ENCODE measurements at places on chromosomes 7 and 10. TPM values are rescaled to one million over a fixed set of nuclear protein-coding genes. Genes with fewer than 3 reads are reported as not detected.
A peak's percentile ranks its signal among the peaks of the same experiment; 100 is the strongest.

- no peak for DNase-seq
- H3K4me3 ChIP-seq = no peak overlapping the region
- no peak overlapping the region for H3K27ac ChIP-seq
- no peaks in the 10 kb centered on the region for H3K36me3 ChIP-seq
These were observed 63.6 kb downstream of the MACC1 start for GRCh38 chr7:20153567-20153966.

Gene ZNF488
- total RNA-seq = 19.8 TPM

DNA sequence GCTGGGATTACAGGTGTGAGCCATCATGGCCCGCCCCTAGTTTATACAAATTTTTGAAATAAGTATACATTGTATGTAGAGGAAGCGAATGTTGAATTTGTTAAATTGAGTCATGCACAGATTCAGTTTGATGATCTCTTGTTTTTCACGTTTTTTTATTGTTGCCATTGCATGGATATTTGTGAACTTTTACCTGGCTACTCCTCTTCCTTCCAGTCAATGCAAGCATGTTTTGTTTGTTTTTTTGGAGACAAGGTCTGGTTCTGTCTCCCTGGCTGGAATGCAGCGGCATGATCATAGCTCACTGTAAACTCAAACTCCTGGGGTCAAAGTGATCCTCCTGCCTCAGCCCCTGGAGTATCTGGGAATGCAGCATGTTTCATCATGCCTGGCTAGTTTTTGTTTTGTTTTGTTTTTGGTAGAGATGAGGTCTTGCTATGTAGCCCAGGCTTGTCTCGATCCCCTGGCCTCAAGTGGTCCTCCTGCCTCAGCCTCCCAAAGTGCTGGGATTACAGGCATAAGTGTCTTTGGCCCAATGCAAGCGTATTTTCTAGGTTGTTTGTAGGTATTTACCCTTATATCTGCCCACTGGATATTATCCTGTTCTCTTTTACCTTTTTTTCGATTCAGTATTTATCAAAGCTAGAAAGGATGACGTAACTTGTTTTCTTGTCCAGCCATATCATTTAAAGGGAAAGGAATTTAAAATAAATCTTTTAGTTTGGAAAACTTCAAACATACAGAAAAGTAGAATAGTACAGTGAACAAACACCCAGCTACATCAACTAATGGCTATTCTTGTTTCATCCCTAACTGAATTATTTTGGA lies 11.0 kb downstream of the LCOR start:
- H3K4me3 ChIP-seq = no peak overlapping the region
- H3K36me3 ChIP-seq = no peaks in the 10 kb centered on the region
- peaks cover 16% of the 10 kb centered on the region for H3K4me1 ChIP-seq
- H3K27me3 ChIP-seq = no peaks in the 10 kb centered on the region
- no peak for DNase-seq

- no peaks in the 10 kb centered on the region for H3K36me3 ChIP-seq
- no peak overlapping the region for H3K27ac ChIP-seq
- no peak overlapping the region for H3K4me3 ChIP-seq
- H3K27me3 ChIP-seq = no peaks in the 10 kb centered on the region
These were observed 11.5 kb upstream of the STEAP4 start for GRCh38 chr7:88318196-88318595.

GRCh38 chr10:125084191-125084613 lies 76.2 kb downstream of the CTBP2 start:
- no peaks in the 10 kb centered on the region for H3K27me3 ChIP-seq
- H3K4me1 ChIP-seq = peaks cover 9% of the 10 kb centered on the region
- H3K27ac ChIP-seq = no peak overlapping the region
- H3K36me3 ChIP-seq = peaks cover 23% of the 10 kb centered on the region
- DNase-seq = peak; percentile 36

DNA sequence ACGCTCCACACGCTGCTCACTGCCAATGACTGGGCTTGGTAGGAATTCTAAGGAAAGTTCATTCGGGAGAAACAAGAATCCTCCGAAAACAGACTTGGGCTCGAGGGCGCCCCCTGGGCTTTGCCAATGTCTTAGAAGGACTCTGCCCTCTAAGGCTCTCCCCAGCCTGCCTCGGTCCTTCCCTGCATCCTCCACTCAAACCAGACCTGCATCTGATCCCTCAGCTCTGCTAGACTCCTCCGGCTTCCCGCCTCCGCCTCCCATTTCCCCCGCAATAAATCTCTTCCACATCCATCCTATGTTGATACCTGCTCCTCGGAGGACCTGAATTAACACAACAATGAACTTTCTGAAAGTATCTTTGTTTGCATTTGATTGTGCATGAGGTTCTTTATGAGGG lies 177.6 kb downstream of the PLPP4 start:
- no peak overlapping the region for H3K27ac ChIP-seq
- H3K36me3 ChIP-seq = no peaks in the 10 kb centered on the region
- no peak for DNase-seq

Gene ST8SIA6
- not detected for total RNA-seq

DNA sequence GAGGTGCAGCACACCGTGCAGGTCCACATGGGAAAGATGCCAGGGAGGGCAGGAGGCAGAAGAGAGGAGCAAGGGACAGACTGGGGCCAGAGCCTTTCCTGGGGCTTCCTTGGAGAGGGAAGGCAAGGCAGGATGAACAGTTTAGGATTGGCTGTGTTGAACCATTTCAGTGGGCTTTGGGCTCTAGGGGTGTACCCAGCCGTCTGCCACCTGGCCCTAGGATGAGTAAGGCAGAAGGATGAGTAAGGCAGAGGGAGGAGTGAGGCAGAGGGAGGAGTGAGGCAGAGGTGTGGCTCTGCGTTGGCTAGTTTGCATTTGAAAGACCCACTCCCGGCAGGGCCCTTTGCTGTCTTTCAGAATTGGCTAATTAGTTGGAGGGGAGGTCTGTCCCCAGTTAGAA lies 31.5 kb upstream of the PRF1 start:
- no peaks in the 10 kb centered on the region for H3K36me3 ChIP-seq
- no peak overlapping the region for H3K27ac ChIP-seq
- DNase-seq = no peak
- H3K4me1 ChIP-seq = no peaks in the 10 kb centered on the region

DNA sequence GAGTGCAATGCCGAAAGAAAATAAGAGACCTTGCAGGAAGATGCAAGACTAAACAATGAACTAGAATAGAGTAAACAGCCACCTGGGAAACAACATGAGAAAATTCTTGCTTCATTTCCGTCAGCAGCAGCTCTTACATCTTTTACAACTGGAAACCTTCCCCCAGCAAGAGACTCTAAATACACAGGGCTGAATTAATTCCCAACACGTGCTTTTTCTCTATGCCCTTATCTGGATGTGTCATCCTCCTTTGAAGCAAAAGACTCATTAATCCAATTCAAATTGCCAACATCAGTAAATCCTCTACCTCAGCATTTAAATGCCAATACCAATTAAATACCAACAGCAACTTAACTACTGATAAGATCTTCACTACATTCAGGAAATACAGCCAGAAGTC lies 99.0 kb upstream of the PDE1C start:
- no peaks in the 10 kb centered on the region for H3K36me3 ChIP-seq
- H3K4me1 ChIP-seq = no peaks in the 10 kb centered on the region
- H3K4me3 ChIP-seq = no peak overlapping the region
- DNase-seq = no peak

Measured in Peyer's patch (tissue), 4 donors.